Suppressor macrophage treated with lipopolysaccharide for 1 hour (primary cell): ENCODE measurements at places on chromosomes 1 and 21.

- DNase-seq = peak; percentile 6
These were observed 36.4 kb downstream of the DNM3 start for GRCh38 chr1:171877701-171878100.

DNA sequence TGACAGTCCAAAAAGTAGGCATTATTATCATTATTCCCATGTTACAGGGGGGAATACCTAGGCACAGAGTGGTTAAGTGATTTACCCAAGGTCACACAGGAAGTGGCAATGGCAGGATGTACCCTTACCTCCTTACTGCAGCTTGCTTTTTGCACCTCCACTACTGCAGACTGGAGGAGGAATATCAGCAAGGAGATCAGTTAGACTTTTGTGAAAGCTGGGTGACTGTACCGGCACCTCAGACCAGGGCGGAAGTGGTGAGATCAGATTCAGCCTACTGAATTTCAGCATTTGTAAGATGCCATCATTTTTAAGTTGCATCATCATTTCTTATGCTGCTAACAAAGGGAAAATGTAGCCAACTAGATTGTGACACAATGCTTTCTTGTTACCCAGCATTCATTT lies 4.5 kb downstream of the ADARB1 start:
- DNase-seq = peak; percentile 92

- DNase-seq = no peak
These were observed 175.5 kb downstream of the CYYR1 start for GRCh38 chr21:26397545-26397944.

DNA sequence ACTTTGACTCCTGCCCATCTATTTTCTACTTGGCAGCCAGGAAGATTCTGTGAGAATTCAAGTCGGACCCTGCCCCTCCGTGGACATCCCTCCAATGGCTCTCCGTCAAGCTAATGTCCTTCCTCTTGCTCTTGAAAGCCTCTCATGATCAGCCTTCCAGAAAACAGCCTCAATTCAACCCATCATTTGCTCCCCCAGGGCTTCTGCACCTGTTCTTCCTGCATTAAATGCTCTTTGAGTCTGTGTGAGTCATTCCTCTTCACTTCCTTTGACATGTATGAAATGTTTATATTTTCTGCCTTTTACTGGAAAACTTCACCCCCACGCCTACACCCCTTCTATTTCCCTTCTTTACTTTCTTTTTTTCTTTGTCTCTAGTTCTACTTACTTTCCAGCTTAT lies 734.1 kb upstream of the ZP4 start:
- DNase-seq = no peak

GRCh38 chr1:233665575-233666270 lies 51.8 kb downstream of the KCNK1 start:
- DNase-seq = no peak

DNA sequence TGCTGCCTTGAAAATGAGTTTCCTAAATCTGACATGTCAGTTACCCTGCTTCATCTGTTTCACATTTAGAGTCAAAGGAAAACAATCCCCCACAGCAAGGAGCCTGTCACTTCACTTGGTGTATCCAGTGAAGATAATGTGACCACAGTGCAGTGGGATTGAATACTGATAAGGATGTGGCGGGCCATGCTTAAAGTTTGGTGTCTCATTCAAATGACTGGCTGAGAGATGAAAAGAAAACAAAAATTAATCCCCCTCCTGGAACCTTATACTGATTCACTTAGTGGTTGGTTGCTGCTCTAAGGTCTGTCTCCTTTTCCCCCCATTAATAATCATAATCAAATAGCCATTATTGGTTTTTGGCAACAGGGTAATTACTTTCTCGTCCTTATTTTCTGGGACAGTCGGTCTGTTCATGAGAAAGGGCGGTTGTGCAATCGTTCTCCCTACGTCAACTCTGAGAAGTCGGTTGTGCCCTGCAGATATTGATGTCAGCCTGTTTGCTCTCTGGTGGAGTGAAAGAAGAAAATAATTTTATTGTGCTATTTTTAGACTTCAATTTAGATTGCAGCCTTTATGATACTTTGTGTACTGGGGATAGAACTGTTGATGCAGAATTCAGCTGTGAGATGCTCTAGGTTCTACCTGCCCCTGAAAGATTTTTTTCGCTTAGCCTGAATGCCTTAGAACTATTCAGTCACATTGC lies 360.2 kb downstream of the DISC1 start:
- DNase-seq = no peak

GRCh38 chr1:210412240-210412639 lies 83.5 kb downstream of the HHAT start:
- DNase-seq = no peak

DNA sequence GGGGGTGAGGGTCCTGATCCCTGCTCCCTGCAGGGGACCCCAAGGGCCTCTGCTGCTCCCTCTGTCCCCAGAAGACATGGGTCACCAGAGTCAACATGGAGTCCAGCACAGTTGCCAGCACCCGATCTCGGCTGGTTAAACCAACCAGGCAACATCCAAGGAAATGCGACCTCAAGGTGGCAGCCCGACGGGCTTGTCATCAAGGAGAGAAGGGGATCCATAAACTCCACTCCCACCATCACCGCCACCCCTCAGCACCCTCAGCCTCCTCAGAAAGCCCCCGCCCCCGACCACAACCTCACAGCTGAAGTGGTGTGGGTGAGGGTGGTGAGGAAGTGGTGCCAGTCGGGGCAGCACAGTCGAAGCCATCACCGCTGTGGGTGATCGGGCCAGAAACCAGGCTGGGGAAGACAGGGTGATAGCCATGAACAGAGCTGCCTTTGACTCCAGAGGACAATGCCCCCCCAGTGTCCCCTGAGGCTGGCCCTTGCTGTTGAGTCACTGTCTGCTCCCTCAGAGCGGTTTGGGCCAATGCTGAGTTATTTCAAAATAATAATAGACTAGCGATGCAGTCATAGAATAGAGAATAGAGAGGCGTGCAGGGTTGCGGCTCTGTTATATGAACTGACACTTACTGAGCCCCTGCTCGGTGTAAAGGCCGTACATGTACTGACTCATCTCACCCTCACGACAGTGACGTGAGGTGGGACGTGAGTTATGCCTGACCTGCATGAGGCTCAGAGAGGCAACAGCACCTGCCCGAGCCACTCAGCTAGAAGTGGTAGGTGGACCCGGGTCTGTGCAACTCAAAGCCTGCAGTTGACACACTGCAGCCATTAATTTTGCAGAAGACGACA lies 88.7 kb upstream of the IFFO2 start:
- DNase-seq = peak; percentile 25

GRCh38 chr1:43315481-43315880 lies 14.7 kb downstream of the TIE1 start:
- DNase-seq = no peak

GRCh38 chr1:199719156-199719842 lies 308.2 kb upstream of the NR5A2 start:
- no peak for DNase-seq

DNA sequence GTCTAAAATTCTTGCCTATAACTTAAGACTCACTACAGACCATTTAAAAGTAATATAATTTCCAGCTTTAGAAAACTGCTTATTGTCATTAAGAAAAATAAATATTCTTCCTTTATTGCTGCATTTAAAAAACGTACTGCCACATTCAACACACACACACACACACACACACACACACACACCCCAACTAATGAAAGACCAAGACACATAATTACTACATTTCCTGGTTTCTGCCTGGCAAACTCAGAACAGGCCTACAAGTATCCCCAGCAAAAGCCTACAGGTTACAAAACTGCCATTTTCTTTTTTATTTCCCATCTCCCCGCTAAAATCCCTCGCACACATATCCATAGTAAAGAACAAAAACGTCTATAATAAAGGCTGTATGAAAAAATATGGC lies 1.5 kb downstream of the DENND2C start:
- DNase-seq = no peak

- DNase-seq = peak; percentile 73
These were observed 114.2 kb downstream of the BCAR3 start for GRCh38 chr1:93567255-93567918.

DNA sequence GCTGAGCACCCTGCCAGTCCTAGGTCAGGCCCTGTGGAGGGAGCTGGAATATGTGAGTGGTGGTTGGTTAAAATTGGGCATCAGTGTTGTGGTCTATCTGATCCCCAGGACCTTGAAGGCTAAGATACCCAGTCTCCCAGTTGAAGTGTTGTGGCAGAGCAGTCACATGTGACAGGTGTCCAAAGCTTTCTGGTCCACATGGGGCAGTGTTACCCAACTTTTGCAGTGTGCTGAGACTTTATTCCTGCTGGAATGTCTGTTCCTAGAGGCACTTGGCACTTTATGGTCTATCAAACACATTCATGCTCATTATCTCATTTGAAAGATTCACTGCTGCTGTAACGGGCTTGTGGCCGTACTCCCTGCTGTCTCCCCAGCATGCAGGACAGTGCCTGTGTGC lies 21.0 kb upstream of the LORICRIN start:
- DNase-seq = no peak

DNA sequence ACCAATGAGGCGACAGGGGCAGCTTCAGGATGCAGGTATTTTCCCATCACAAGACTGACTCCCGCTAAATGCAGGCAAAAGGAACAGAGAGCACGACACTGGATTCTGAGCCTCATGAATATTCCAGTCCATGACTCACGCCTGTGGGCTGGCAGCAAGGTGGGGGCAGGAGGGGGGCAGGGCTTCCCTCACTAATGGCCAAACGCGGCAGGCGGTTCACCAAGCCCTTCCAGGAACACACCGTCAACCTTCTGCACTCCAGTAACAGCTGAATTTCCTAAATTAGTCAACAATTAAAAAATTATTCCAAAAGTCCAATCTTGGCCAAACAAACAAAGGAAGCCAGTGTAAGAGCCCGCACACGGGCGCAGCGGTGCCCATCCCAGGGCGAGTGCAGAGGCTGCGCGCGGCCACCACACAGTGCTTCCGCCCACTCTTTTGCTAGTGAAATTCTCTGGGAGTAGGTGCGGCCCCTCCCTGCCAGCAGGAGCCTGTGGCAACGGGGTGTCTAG lies 12.5 kb upstream of the GPR153 start:
- DNase-seq = peak; percentile 64

GRCh38 chr1:168428063-168428731 lies 115.6 kb downstream of the XCL2 start:
- DNase-seq = no peak

GRCh38 chr1:88327391-88328267 lies 356.4 kb upstream of the PKN2 start:
- DNase-seq = peak; percentile 11

DNA sequence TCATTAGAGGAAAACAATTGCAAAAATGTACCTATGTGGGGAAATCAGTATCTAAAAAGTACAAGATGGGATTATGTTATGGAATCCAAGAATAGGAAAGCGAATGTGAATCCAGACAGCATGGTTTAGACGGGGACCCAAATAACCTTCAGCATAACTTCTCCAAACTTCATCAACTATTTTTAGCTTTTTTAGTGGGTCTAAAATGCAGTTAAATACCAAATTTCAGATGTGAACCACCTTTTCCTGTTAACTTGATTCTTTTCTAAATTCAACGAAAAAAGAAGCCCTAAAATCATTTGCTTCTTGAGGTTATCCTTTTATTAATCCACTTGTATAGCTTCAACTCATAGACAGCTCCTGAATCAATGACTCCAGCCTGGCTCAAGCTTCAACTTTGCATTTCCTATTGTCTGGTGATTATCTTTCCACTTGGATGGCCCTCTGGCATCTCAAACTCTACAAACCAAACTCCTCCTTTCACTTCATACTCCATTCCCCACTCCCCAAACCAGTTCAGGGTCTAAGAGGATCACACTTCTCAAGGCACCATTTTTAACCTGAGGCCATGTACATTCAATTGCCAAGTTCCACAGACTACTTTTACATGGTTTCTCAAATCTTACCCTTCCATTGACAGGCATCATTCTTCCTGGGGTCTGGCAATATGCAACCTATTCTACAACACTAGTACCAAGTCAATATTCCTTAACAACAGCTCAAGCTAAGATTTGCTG lies 7.4 kb downstream of the ERRFI1 start:
- no peak for DNase-seq

DNA sequence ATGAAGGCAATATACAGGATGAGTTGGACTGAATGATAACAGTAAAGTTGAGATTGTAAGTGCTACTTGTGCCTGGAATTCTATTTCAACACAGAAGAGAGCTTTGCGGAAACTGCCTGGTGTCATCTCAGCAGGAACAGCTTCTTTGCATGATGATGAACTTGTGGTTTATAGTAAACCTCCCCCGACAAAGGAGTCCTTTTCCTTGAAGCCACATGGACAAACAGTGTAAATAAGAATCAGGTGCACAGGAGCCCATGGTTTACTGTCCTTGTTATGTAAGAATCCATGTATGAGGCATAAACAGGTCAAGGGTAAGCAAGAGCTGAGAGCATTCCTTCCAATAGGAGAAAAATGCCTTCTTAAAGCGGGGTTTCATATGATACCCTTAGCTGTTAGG lies 66.2 kb downstream of the PCNX2 start:
- no peak for DNase-seq

GRCh38 chr1:60621368-60621851 lies 461.0 kb upstream of the NFIA start:
- DNase-seq = peak; percentile 17

- peak; percentile 16 for DNase-seq
These were observed 670 bp downstream of the COX20 start for GRCh38 chr1:244836135-244836521.

DNA sequence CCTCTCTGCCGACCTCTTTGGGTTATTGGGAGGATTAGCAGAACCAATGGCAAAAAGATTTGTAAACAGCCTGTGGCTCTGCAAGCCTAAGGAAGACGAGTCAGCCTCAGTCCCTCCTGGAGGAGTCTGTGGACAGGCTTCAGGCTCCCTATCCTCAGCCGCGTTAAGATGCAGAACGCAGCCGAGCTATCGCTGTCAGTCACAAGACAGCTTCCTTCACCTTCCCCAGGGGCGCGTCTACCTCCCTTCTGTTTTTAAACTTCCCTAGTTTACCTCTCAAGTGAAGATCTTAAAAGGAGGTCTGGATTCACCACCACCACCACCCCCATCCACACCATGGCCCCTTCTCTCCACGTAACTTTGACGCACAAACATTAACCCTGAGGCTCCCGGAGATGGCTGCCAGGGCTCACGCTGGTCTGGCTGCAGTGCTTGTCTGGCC lies 738 bp downstream of the CAMK1G start:
- no peak for DNase-seq

DNA sequence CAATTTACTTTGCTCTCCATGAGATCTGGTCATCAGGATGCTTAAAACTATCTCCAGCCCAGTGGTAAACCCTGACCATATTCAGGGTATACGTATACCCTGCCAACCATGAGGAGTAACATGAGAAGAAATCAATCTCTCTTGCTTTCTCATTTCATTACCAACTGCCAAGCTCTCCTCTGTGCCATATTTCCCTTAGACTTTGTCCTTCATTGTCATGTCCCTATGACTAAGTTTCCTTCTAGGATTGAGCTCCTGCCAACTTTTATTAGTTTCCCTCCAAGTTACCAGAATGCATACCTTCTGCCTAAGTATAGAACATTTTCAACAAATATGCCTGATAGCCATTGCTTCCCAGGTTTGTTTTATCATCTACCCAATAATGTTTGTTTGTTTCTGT lies 1113.9 kb upstream of the B3GALT2 start:
- no peak for DNase-seq
